Upper lobe of left lung (tissue), 6 donors: ENCODE measurements at places on chromosomes 5 and 9. TPM values are rescaled to one million over a fixed set of nuclear protein-coding genes. Genes with fewer than 3 reads are reported as not detected.
A peak's percentile ranks its signal among the peaks of the same experiment; 100 is the strongest.

SEMA6A gene
- 30.1 TPM for total RNA-seq

FAM153A gene
- total RNA-seq: 3.5 TPM

ITK gene
- total RNA-seq: 9.1 TPM

HARS1 gene
- 49.2 TPM for total RNA-seq

STOM gene
- 480 TPM for total RNA-seq

IFNA13 gene
- not detected for total RNA-seq

SKP2 gene
- 16.8 TPM for total RNA-seq

SLC6A3 gene
- 0.52 TPM for total RNA-seq

PAPPA gene
- 0.46 TPM for total RNA-seq

NMUR2 gene
- total RNA-seq: not detected

PNPLA7 gene
- 6.0 TPM for total RNA-seq

PFN3 gene
- total RNA-seq: not detected

- H3K27ac ChIP-seq: no peak overlapping the region
- no peaks in the 10 kb centered on the region for H3K27me3 ChIP-seq
- H3K4me3 ChIP-seq: no peak overlapping the region
- peaks cover 4% of the 10 kb centered on the region for H3K4me1 ChIP-seq
Measured at GRCh38 chr9:127283917-127284497, 19.4 kb downstream of the GARNL3 start.

DNA sequence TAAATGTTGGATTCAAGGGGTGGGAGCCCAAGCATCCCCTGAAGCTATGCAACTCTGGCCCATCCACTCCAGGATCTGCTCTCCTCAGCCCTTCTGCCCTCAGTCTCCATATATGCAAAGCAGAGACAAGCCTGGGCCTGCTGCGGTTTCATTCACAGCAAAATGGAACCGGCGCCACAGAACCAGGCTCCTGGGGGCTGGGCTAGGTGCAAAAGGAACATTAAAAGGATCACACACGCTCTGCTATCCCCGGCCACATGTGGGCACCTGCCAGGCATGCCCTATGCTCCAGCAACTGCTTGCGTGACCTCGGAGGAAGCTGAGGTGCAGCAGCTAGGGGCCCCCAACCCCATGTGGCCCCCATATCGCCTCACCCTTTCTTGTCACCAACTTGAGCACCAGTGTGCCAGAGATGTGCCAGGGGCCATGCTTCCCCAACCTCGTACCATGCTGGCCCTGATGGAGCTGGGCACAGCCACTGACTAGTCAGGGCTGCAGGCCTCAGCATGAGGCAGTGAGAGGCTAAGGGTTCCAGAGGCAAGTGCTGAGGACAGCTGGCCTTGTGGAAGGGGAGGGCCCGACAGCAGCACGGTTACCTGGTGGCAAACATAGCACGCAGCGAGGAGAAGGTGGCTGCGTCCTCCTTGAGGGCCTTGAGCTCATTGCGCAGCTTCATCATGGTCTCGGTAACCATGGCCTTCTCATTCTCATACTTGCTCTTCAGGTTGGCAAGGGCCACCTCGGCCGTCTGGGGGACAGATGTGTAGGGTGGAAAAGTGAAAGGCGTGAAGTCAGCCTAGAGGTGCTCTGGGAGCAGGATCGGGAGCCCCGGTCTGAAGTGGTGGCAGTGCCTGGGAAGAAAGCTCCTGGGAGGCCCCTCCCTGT, 47.2 kb downstream of the BICD2 start:
- H3K4me3 ChIP-seq: no peak overlapping the region
- no peaks in the 10 kb centered on the region for H3K27me3 ChIP-seq
- peaks cover 5% of the 10 kb centered on the region for H3K4me1 ChIP-seq
- DNase-seq: peak; percentile 18

- H3K4me3 ChIP-seq: no peak overlapping the region
- no peak for DNase-seq
- H3K4me1 ChIP-seq: no peaks in the 10 kb centered on the region
- H3K27ac ChIP-seq: no peak overlapping the region
- no peaks in the 10 kb centered on the region for H3K27me3 ChIP-seq
Measured at GRCh38 chr5:169801781-169802180, 164.7 kb downstream of the DOCK2 start.

DNA sequence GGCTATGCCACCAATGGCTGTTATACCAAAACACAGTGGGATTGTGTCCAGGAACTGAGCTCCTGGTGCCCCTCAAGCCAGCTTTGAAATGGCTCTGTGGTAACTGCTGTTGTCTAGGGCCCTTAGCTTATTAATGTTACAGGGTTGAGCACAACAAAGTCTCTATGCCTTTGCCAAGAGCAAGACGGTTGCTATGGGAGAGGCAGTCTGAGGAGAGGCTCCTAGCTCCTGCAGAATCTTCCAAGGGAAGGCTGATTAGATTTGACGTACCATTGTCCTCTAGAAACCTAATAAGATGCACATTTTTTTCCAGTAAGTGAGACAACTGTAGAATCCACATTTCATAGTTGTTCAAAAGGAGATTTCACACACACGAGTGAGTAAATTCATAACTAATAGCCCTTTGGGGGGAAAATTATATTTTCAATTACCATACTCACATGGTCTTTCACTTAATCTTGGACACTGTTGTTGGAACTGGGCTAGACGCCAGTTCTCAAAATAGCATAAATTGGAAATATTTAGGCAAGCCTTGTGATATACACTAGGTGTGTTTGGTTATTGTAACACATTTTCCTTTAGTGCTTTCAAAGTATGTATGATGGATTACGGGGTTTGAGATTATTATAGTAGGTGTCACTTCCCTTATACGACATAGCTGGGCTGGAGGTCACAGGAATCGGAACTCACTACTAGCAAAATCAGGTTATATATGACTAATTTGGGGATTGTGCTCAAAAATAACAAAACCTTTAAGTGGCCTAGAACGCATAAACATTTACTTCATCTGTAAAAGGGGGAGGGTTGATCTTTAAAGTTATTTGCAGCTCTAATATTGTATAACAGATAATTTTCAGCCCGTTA, 186.3 kb upstream of the EGFLAM start:
- no peak for DNase-seq
- no peaks in the 10 kb centered on the region for H3K36me3 ChIP-seq
- no peaks in the 10 kb centered on the region for H3K4me1 ChIP-seq
- H3K4me3 ChIP-seq: no peak overlapping the region
- H3K27ac ChIP-seq: no peak overlapping the region
- H3K27me3 ChIP-seq: no peaks in the 10 kb centered on the region

DNA sequence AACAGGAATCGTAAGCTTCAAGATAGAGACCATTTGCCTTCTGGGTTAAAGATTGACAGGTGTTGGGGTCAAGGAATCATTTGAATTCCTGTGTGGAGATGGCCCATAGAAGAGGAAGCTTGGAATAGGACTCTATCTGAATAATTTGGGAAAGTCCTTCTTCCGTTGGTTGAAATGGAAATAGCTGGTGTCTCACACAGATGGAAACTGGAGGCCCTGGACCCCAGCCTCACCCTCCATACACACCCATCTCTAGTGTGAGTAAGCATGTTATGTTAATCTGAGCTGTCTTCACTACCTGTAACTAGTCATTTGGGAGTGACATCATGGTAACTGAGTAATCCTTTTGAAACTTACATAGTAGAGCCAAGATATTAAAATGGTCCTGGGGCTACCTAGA, 184.4 kb downstream of the CD180 start:
- DNase-seq: no peak
- peaks cover 58% of the 10 kb centered on the region for H3K4me1 ChIP-seq
- H3K27me3 ChIP-seq: no peaks in the 10 kb centered on the region
- H3K4me3 ChIP-seq: no peak overlapping the region

DNA sequence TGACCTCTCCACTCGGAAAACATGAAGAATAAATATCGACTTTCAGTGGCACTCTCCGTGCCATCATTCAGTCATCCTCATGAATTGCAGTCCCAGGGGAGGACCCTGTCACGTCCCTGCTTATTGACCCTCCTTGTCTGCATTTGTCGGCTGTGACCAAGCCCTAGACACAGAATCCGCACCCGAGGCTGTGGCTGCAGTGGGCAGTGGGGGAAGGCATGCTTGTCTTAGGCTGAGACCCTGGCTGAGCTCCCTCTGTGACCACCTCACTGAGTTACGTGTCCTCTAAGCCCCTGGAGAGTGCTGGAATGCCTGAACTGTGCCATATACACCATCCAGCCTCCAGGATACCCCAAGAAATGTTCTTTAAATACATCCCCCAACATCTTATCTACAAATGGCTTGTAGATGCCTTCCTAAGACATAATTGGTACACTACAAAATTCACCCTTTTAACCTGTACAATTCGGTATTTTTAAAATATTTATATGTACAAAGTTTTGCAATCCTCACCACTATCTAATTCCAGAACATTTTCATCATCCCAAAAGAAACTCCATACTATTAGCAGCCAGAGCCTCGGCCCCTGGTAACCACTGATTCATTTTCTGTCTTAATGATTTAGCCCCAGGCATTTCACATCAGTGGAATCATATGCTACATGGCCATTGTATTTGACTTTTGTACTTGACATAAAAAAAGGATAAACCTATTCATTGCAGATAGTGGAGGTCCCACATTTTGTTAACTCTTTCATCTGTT, 80.8 kb upstream of the ICE1 start:
- no peaks in the 10 kb centered on the region for H3K36me3 ChIP-seq
- H3K27me3 ChIP-seq: no peaks in the 10 kb centered on the region
- H3K4me3 ChIP-seq: no peak overlapping the region
- no peak overlapping the region for H3K27ac ChIP-seq
- no peak for DNase-seq
- no peaks in the 10 kb centered on the region for H3K4me1 ChIP-seq

- no peak for DNase-seq
- H3K4me1 ChIP-seq: no peaks in the 10 kb centered on the region
- H3K36me3 ChIP-seq: no peaks in the 10 kb centered on the region
Measured at GRCh38 chr9:123522251-123522650, 166.3 kb downstream of the CRB2 start.

GRCh38 chr5:123273984-123274383, 149.2 kb downstream of the CEP120 start:
- H3K27ac ChIP-seq: no peak overlapping the region
- no peak for DNase-seq
- H3K27me3 ChIP-seq: no peaks in the 10 kb centered on the region
- no peak overlapping the region for H3K4me3 ChIP-seq
- H3K36me3 ChIP-seq: no peaks in the 10 kb centered on the region
- no peaks in the 10 kb centered on the region for H3K4me1 ChIP-seq

DNA sequence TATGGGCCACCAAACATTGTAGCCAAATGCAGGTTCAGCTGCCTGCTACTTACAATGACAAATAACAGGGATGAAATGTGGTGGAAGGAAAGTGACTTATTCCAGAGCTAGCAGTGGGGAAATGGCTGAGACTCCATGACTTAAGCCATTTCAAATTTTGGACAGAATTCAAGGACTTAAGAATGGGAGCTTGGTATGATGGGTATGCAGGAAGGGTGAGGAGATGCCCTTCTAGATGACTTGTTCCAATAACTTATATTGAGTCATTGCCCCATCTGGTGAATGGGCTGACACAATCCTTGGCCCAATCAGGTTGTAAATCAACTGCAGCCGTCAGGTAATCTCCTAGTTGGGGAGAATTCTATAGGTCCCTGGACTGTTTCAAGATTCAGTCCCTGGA, 230.7 kb upstream of the SGCD start:
- no peak for DNase-seq
- no peaks in the 10 kb centered on the region for H3K4me1 ChIP-seq
- H3K4me3 ChIP-seq: no peak overlapping the region
- no peaks in the 10 kb centered on the region for H3K36me3 ChIP-seq
- no peak overlapping the region for H3K27ac ChIP-seq

GRCh38 chr5:124370601-124371000, 375.8 kb downstream of the ZNF608 start:
- no peak for DNase-seq
- no peak overlapping the region for H3K27ac ChIP-seq
- H3K4me3 ChIP-seq: no peak overlapping the region
- no peaks in the 10 kb centered on the region for H3K27me3 ChIP-seq
- no peaks in the 10 kb centered on the region for H3K4me1 ChIP-seq

GRCh38 chr5:139392324-139392677, 2.6 kb upstream of the MZB1 start:
- H3K36me3 ChIP-seq: no peaks in the 10 kb centered on the region
- H3K4me1 ChIP-seq: peaks cover 47% of the 10 kb centered on the region
- H3K4me3 ChIP-seq: peak overlapping the region; percentile 59

DNA sequence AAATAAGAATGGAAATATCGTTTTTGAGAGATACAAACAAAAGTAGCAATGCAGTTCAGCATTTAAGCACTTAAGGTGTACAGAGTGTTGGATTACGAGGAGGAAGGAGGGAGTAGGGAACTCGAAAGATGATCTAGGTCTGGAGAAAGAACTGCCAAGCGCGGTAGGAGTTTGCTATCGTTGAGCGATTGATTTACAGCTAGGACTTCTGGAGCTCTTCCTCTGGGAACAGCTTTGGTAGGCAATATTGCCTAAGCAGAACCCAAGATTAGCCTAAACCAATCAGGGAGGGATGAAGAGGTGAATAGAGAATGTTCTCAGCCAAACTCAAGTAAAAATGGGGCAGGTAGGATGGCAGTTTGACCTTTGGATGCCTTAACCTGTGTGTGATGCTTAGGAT, 965 bp downstream of the CLTA start:
- H3K36me3 ChIP-seq: peaks cover 21% of the 10 kb centered on the region
- peak overlapping the region; percentile 80 for H3K4me3 ChIP-seq
- peak overlapping the region; percentile 91 for H3K27ac ChIP-seq
- H3K27me3 ChIP-seq: no peaks in the 10 kb centered on the region
- peaks cover 38% of the 10 kb centered on the region for H3K4me1 ChIP-seq

DNA sequence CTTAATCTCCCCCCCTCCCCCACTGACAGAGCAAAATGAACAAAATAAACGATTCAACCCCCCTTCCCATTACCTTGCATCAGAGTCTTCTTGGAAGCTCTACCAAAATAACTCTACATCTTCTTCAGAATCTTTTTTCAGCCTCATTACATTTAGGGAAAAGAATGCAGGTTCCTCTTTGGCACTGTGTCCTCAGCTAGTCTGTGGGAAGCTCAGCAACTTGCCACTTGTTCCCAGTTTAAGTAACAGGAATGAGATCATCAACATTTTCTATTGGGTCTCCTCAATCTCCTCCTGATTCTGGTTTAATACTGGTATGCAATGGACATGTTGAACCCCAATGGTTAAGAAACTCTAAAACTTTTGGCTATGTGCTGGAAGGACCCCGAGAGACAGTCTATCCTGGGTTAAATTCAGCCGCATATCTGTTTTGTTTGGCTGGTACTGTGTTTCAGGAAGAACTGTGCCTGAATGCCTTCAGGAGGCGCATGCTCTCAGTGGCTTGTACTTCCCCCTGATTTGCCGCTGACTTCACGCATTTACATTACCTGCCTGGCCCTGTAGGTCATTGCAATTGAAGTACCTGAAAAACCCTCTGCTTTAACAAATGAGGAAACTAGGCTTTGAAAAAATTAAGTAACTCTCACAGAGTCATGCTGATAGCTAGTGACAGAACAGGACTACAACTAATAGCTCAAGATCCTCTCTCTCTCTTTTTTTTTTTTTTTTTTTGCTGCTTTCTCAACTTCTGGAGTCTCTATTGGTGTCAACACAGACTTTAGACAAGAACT, 78.1 kb upstream of the HMHB1 start:
- H3K36me3 ChIP-seq: no peaks in the 10 kb centered on the region
- H3K27me3 ChIP-seq: no peaks in the 10 kb centered on the region
- no peak overlapping the region for H3K4me3 ChIP-seq
- H3K27ac ChIP-seq: no peak overlapping the region
